ENCODE measurements at places on chromosomes 3 and 15. TPM values are rescaled to one million over a fixed set of nuclear protein-coding genes. Genes with fewer than 3 reads are reported as not detected.

DNA sequence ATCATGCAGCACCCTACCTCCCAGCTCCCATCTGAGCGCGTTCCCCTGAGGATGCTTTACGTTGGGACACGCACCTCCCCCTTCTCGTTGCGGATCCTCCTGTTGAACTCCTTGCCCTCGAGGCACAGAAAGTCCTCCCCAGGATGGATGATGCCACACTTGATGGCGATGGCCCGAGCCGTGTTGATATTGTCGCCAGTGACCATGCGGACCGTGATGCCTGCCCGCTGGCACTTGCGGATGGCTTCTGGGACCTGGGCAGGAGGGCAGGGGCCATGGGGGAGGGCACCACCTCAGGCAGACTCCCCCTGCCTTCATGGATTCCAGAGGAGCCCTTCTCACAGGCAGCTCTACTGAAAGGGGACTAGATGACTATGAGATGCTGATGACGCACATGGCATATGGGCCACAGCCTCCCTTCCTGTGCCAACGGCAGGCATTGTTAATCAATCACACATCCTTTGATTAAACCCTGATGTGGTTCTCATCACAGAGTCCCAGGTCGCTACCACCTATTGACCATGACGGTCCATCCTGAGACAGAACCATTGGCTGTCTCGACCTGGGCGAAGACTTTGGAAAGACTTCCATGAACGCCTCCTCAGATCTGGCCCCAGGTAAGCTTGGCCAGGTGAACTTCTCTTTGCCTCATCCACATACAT lies 29.5 kb upstream of the SEC13 start:
- H3K27me3 ChIP-seq: no peaks in the 10 kb centered on the region
- no peak overlapping the region for H3K4me3 ChIP-seq
- peak; percentile 82 for DNase-seq
- no peak overlapping the region for H3K27ac ChIP-seq
- no peaks in the 10 kb centered on the region for H3K36me3 ChIP-seq

GRCh38 chr3:48140336-48140757 lies 47.9 kb downstream of the CDC25A start:
- DNase-seq: no peak
- H3K4me3 ChIP-seq: no peak overlapping the region
- H3K4me1 ChIP-seq: peaks cover 14% of the 10 kb centered on the region
- H3K27ac ChIP-seq: no peak overlapping the region

DNA sequence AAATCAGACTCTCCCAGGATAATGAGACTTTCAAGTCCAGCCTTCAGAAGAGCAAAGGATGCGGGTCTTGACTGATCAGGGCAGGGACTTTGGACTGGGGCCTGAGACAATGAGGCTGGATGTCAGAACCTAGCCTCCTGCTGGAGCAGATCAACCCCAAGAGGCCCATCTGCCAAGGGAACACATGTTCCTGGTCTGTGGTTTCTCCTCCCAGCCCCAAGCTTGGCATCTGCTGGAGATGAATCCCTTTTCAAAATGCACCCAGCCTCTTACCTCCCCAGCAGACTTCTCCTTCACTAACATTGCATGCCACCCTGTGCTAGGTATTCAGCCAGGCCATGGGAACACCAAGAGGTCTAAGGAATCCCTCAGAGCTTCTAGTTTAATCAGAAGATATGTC lies 43.7 kb upstream of the MFGE8 start:
- no peak overlapping the region for H3K27ac ChIP-seq
- H3K4me1 ChIP-seq: peaks cover 9% of the 10 kb centered on the region
- no peak for DNase-seq
- no peak overlapping the region for H3K4me3 ChIP-seq
- peaks cover 4% of the 10 kb centered on the region for H3K27me3 ChIP-seq

DNA sequence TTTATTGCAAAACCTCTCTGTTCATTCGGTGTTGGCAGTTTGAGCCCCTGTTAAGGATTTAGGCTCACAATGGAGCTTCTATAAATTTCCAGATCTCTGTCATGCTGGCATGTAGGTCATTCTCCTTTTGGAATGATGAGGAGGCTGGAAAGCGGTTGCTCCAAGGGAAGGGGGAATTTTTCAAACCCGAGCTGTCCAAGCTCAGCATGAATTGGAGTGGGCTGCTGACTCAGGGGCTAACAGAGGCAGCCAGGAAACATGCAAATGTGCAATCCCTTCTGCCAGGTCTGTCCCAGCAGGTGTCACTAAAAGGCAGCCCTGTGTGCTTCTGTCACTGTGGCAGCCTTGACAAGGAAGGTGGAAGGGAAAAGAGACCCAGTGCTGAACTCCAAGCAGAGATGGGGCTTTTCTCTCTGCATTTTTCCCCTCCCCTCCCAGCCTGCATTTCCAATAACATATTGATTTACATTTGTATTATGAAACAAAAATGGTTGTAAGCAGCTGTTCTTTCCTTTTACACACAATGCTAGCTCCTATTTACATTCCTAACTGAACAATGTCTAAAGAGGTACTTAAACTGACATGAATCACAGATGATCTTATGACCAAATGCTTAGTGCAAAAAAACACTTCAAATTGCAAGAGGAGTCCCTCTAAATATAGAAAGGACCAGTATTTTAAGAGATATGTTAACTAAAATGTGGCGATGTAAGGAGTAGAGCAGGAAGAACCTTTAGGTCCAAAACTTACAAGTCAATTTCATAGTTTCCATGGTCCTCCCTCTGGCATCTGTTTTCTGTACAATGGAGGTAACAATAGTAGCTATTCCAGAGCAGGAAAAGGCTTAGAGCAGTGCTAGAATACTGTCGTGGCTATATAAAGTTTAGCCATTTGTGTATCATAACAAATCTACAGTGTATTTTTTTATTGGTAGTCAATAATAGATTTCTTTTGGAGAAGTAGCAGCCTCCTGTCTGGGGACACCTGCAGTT lies 84.5 kb upstream of the ATP10A start:
- H3K4me3 ChIP-seq: no peak overlapping the region
- DNase-seq: no peak
- peaks cover 9% of the 10 kb centered on the region for H3K4me1 ChIP-seq
- no peak overlapping the region for H3K27ac ChIP-seq
- no peaks in the 10 kb centered on the region for H3K36me3 ChIP-seq
- no peaks in the 10 kb centered on the region for H3K27me3 ChIP-seq

DNA sequence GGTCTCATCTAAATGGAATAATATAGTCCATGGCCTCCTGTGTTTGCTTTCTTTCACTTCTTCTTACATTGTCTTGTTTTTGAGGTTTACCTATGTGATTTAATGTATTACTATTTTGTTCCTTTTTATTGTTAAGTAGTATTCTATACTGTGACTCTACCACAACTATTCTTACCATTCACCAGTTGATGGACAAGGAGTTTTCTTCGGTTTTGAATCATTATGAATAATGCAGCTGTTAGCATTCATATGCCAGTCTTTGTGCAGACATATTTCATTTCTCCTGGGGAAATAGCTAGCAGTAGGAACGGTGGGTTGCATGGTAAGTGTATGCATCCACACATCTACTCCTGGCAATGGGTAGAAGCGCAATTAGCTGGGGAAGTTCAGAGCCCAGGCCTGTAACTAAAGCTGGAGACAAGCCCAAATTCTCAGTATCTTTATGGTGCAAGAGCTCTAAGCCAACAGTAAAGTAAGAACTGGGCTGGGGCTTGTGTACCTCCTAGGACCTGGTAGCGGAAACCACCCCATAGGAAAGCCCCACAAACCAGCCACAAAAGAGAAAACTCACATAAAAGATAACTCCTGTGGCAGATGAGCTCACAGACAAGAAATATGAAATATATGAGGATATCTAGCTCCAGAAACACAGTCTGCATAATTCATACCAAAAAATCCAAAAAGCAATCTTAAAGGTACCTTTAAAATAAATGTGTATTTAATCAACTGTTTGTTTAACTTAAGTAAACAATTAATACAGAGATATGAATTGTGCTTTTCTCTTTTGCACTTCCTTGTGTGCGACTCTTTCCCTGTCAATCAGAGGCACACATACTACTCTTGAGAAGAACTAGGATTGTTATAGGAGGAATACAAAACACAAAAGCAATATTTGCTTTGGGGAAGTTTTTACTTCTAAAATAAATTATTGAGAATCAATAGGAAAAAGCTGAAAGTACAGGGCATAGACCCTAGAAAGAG lies 2.7 kb upstream of the CSTA start:
- H3K4me3 ChIP-seq: no peak overlapping the region
- H3K27me3 ChIP-seq: peaks cover 15% of the 10 kb centered on the region
- H3K27ac ChIP-seq: no peak overlapping the region
- DNase-seq: no peak

- H3K4me3 ChIP-seq: no peak overlapping the region
- no peak for DNase-seq
- no peak overlapping the region for H3K27ac ChIP-seq
- H3K27me3 ChIP-seq: no peaks in the 10 kb centered on the region
Observed at GRCh38 chr3:119741657-119742590, 39.1 kb downstream of the CFAP91 start.

- H3K27ac ChIP-seq: no peak overlapping the region
- DNase-seq: no peak
- H3K27me3 ChIP-seq: no peaks in the 10 kb centered on the region
- no peaks in the 10 kb centered on the region for H3K36me3 ChIP-seq
- H3K4me3 ChIP-seq: no peak overlapping the region
Observed at GRCh38 chr15:101150723-101151040, 101.2 kb downstream of the CHSY1 start.

Gene AADAC
- total RNA-seq: not detected

Gene STAB1
- total RNA-seq: not detected

DNA sequence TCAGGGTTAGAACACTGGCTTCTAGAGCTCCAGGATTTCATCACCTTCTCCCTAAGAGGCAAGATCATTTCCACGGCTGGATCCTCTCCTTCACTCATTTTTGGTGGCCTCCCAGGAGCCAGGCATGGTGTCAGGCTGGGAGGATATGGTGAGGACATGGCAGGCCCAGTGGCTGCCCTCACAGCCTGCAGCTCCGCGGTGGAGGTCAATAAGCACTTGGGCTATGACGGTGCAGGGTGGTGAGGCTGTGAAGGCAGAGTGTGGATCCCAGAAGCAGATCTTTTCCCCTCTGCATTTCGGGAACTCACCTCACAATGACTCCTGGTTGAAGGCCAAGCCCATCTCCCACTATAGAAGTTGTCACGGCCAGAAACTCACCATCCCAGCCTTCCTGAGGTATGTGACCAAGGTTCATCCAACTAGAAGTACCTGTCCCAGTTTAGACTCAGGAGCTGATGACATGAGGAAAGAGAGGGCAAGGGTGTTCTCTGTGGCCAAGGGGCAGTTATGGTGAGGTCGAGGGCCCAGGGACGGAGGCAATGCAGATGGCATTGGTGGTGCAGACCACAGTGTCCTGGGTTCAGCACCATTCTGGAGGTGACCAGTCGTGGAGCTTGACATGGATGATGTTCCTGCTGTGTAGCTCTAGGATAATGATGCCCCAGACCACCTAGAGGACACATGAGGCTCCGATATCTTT lies 100.1 kb upstream of the SMAD3 start:
- no peaks in the 10 kb centered on the region for H3K4me1 ChIP-seq
- DNase-seq: no peak
- H3K4me3 ChIP-seq: no peak overlapping the region
- H3K27me3 ChIP-seq: peaks cover 1% of the 10 kb centered on the region

DNA sequence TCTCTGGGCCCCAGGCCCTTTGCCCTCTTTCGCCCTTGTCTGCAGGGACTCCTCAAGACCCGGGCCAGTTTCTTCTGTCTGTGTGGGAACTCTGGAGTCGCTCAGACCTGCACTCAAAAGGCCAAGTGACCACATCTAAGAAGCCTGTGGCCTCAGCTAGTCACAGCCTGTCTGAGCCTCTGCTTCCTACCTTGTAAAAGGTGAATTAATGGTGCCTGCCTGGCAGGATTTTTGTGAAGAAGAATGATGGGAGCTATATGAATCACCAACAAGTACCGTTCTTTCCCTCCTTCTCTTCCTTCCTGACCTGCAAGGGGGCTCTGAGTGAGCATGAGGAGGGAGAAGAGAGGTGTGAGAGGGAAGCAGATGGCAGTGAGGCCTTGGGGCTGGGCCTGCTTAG lies 7.5 kb downstream of the PLIN1 start:
- peaks cover 16% of the 10 kb centered on the region for H3K4me1 ChIP-seq
- DNase-seq: no peak
- no peak overlapping the region for H3K4me3 ChIP-seq
- H3K27ac ChIP-seq: no peak overlapping the region
- H3K27me3 ChIP-seq: no peaks in the 10 kb centered on the region
- H3K36me3 ChIP-seq: no peaks in the 10 kb centered on the region

DNA sequence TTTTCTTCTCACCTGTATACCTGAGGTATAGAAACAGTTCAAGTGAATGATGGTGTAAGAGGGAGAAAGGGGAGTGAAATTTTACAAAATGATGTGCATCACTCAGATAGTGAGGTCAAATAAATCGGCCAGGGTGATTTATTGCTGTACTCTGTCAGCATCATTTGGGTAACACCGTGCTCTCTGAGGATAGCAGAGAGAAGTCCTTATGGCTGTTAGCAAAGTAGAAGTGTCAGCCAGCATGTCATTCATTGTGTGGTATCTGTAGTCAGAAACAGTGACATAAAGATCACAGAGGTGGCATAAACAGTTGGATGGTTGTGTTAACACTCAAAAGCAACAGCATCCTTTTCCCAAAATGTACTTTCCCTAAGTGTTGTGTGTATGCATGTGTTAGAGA lies 53.4 kb downstream of the PSMD6 start:
- peaks cover 4% of the 10 kb centered on the region for H3K36me3 ChIP-seq
- H3K4me3 ChIP-seq: no peak overlapping the region
- H3K27ac ChIP-seq: no peak overlapping the region

DNA sequence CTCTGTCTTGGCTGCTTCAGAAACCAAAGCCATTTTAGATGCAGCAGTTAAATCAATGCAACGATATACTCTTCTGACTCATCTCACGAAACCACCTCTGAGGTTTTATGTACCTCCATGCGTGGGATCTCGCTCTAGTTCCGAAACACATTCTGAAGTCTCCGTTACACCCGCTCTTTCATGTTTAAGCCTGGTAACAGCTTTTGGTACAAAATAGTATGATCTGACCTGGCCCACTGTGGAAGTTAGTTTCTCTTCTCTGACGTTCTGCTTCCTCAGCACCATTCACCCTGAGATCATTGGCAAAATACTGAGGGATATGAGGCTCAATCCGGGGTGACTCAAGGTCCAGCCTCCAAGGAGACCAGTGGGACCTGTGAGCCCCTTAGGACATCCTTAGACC lies 121.9 kb downstream of the TMEM266 start:
- H3K27me3 ChIP-seq: peaks cover 6% of the 10 kb centered on the region
- peaks cover 40% of the 10 kb centered on the region for H3K4me1 ChIP-seq
- H3K36me3 ChIP-seq: no peaks in the 10 kb centered on the region
- no peak for DNase-seq

Gene CX3CR1
- 0.12 TPM for total RNA-seq

Gene CRYGS
- 2.8 TPM for total RNA-seq

Gene ROBO1
- total RNA-seq: 43.7 TPM

DNA sequence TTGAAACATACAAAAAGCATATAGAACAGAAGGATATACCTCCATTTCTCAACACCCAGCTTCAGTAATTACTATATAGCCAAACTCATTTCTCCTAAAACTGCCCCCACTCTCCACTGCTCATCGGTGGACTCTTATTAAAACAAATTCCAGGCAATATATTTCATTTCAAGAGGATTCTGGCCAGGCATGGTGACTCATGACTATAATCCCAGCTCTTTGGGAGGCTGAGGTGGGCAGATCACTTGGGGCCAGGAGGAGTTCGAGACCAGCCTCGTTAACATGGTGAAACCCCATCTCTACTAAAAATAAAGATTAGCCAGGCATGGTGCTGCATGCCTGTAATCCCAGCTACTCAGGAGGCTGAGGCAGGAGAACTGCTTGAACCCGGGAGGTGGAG lies 40.9 kb downstream of the SNX4 start:
- peaks cover 12% of the 10 kb centered on the region for H3K36me3 ChIP-seq
- H3K27ac ChIP-seq: no peak overlapping the region
- DNase-seq: no peak

- no peak overlapping the region for H3K4me3 ChIP-seq
- no peak for DNase-seq
- no peaks in the 10 kb centered on the region for H3K4me1 ChIP-seq
- peaks cover 10% of the 10 kb centered on the region for H3K27me3 ChIP-seq
- H3K36me3 ChIP-seq: no peaks in the 10 kb centered on the region
Observed at GRCh38 chr3:632571-633170, 436.1 kb downstream of the CHL1 start.

Gene SCN11A
- total RNA-seq: not detected

Measured in chondrocyte (in vitro differentiated cells).